SJSA1 (cell line): ENCODE measurements at places on chromosomes 6 and 20.

DNA sequence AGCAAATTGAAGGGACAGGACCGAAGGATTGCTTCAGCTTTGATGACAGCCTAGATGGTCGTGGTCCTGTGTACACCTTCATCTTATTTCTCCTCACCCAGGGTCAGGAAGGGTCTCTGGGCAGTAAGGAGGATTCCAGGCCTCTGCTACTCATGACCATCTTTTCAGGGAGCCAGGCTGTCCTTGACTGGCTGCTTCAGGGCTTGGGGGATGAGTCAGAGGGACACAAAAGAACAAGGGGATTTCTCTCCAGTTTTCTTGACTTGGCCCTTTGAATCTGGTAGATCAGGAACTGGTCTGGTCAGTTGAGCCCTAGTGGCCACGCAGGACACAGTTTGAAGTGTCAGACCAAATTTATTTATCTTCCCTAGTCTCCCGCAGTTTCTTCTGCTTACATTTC, 402.1 kb upstream of the CHD6 start:
- no peak for DNase-seq

DNA sequence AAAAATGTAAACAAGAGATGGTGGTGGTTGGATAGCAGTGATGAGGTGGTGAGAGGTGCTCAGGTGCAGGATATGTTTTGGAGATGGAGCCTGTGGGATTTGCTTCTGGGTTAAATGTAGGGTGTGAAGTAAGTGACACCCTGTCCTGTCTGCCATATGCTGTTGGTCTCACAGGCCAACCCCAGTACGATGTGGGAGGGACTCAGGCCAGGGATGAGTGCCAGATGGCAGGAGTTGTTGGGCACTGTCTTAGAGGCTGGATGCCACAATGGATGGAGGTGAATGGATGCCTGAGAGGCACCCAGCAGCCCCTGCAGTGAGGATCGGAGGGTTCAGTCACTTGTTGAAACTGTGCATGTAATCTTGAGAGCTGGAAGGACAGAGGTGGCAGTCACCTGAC, 259.3 kb downstream of the NRN1 start:
- no peak for DNase-seq

DNA sequence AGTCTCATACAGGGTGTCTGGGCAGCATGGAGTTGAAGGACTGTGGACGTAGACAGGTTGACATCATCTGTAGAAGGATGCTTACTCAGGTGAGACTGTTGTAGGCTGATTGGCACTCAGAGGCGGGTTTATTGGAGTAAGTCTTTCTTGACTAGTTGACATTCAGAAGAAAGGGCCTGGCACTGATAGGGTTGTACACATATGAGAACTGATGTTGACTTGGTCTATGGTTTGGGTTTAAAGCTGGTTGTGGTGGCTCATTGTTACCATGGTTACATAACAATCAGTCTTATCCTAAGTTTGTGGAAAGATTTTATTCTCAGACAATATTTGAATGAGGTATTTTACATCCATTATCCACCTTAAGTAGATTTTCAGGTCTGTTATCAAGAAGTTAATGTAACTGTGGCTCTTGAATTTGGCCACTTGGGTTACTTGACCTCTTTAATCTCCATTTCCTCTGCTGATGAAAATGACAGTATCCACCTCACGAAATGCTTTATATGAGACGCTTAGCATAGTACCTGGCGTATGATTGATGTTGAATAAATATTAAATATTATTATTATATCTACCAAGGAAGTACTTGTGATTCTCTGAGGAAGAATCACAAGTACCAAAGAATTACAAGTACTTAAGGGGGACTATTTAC, 109.3 kb downstream of the DNAH8 start:
- no peak for DNase-seq

GRCh38 chr20:46206025-46206424, 87.9 kb downstream of the CD40 start:
- no peak for DNase-seq

- no peak for DNase-seq
These were observed 92.4 kb downstream of the NCR2 start for GRCh38 chr6:41427642-41428335.

DNA sequence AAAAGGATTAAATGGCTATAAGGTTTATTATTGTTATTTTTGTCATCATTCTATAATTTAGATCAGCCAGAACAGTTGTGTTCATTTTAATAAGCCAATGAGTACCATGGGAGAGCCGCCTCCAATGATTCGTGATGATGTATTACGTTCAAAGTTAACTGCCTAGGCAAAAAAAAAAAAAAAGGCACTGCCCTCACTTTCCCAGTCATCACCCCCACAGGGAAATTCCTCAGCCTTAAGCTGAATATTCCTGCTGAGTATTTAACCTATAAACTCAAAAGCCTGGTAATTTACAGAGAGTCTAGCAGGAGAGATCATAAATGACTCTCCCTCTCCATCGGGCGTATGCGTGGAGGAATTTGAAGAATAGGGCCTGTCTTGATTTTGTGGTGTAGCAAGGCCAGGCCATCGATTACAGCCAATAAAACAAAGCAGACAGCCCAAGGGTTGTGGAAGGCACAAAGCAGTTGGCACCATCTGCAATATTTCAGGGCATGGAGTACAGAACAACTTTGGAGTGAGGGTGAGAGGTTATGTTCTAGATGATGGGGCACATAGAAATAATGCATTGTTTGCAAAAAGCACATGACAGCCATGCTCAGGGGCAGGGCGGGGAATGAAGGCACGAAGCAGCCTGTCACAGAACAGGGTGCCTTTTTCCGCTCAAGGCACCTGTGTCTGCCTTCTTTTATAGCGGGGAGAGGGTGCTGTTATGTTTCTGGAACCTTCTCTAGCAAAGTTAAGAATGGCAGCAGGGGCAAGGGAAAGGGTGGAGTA, 138.2 kb upstream of the DTNBP1 start:
- no peak for DNase-seq

- DNase-seq, result no peak
These were observed 209.8 kb upstream of the FOXA2 start for GRCh38 chr20:22794200-22794599.

DNA sequence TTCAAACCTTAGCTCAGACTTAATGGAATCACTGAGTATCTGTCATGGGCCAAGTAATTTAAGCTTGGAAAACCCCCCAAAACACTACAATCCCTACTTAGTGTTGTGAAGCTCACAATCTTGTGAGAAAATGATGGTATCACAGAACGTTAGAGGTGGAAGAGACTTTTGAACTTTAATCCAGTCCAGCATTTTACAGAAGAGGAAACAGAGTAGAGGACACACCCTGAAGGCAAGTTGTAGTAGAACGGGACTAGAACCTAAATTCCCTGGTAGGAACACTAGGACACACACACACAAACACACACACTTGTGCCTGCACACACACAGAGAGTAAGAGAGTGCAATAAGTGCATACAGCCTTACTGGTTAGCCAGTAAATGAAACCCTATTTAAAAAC, 50.2 kb upstream of the CAP2 start:
- no peak for DNase-seq

DNA sequence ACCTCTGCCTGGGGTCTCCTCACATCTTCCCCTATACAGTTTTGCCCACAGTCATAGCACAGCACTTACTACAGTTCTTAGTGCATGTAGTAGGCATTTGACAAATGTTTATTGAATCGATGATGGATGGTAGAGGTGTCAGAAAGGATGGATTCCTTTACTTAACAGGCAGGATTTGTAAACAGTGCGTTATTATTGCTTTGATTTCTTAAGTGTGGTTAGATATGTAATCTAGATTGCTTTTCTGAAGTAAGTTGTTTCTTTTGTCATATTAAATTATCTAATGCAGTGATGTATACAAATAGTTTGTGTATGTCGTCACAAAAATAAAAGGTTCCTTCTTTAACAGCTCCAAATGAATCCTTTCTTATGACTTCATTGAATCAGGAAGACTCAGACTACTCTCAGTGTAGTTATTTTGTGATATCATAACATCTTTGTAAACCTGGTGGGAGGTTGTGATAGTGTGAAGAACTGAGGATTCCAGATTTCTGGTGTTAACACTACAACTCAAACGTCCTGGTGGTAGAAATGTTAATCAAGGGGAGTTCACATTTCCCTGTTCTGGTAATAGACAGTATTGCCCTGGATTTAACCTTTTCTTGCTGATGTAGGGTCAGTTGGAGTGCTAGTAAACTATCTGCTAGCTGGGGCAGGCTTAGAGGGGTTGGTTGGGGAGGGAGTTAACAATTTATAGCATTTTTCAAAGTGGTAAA, 87.7 kb downstream of the HIVEP1 start:
- no peak for DNase-seq

- no peak for DNase-seq
These were observed 370.1 kb downstream of the ADGRB3 start for GRCh38 chr6:69005199-69005598.

GRCh38 chr6:135993361-135993760, 141.9 kb downstream of the PDE7B start:
- no peak for DNase-seq

GRCh38 chr20:57818418-57819181, 108.8 kb upstream of the PMEPA1 start:
- DNase-seq, result no peak

- DNase-seq, result peak; percentile 86
These were observed 309.3 kb downstream of the PRL start for GRCh38 chr6:21987501-21987957.

DNA sequence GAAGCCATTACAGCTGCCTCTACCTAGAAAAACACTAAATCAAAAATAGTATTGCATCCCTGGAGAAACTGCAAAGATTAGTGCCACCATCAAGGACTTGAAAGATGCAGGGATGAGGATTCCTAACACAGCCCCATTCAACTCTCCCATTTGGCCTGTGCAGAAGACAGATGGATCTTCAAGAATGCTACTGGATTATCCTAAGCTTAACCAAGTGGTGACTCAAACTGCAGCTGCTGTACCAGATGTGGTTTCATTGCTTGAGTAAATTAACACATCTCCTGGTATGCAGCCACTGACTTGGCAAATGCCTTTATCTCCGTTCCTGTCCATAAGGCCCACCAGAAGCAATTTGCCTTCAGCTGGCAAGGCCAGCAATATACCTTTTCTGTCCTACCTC, 117.4 kb downstream of the TBC1D32 start:
- no peak for DNase-seq

DNA sequence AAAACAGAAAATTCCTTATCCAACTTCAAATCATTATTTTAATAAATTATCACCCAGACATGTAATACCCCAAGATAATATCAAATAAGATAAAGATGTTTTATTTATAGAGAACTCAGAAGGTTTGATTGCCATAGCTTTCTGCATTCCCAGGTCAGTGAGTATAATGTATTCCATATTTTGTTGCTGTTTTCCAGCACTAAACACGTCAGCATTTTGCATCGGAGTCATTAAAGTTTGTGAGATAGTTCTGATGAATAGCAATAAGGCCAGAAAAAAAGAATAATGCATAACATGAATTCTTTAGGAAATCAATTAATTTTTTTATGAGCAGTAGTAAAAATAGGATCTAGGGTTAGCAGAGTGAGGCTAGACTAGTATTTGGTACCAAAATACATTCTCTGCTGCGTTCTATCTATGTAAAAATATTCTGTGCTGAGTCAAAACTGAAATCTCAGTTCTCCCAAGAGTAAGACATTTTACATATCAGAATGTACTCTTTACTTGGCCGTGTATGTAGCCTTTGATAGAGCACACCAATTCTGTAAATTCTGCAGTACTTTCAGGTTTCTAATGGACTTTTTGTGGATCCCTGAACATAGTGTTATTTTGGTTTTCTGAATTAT, 269.9 kb upstream of the AGPAT4 start:
- DNase-seq, result no peak

GRCh38 chr20:48995589-48995988, 50.5 kb upstream of the CSE1L start:
- no peak for DNase-seq
